Vagina (tissue), 2 donors: ENCODE measurements at places on chromosomes 4 and X. TPM values are rescaled to one million over a fixed set of nuclear protein-coding genes. Genes with fewer than 3 reads are reported as not detected.

DNA sequence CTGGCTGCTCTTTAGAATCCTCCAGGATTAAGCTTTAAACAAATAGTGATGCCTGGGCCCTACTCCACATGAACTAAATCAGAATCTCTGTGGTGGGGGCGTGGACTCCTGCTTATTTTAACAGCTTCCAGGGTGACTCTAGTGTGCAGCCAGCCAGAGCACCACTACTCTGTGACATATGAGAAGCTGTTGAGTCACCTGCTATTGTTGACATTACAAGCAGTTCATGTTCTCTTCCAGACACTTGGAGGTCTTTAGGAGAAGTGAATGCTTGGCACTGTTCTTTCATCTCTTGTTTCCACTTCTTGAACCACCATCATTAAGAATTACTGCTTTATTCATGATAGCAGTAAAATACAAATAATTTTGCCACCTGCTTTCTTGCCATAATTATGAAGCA is 426 bp upstream of the C4orf51 start:
- no peak overlapping the region for H3K4me3 ChIP-seq
- no peak for DNase-seq
- no peaks in the 10 kb centered on the region for H3K27me3 ChIP-seq
- no peak overlapping the region for H3K27ac ChIP-seq
- H3K36me3 ChIP-seq: no peaks in the 10 kb centered on the region

The DAPP1 gene
- total RNA-seq: 22.6 TPM

DNA sequence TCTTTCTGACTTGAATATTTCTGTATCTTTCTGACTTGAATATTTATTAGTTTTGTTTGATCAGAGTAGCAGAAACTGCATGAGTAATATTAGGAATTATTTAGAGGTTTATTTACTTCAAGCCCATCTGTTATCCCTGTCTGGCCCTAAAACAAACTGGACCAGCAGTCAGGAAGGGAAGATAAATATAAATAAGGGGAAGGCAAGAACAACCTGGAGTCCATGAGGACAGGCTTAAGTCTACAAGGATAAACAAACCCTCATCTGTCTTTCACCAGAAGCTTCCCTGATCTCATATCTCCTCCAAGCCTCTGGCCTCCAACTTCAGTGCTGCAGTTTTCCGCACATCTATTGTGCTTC is 524.9 kb downstream of the CENPC start:
- H3K27ac ChIP-seq: no peak overlapping the region
- no peaks in the 10 kb centered on the region for H3K4me1 ChIP-seq
- no peaks in the 10 kb centered on the region for H3K27me3 ChIP-seq
- no peaks in the 10 kb centered on the region for H3K36me3 ChIP-seq
- no peak overlapping the region for H3K4me3 ChIP-seq
- DNase-seq: no peak

DNA sequence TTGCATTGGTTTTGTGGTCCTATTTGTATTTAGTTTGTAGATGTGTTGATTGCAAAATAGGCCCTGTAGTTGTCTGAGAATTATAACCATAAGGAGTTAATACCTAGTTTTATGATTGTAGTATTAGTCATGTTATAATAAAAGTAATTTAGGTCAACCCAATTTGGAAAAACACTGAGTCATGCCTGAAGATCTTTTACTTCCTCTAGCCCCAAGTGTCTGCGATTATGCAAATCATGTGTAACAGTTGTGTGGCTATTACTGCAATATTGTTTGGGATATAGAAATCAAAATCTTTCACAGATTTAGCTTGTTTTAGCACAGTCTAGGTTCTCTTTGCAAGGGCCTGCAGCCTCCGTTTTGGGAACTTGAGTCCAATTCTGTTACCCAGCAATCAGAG is 12.6 kb downstream of the SRD5A3 start:
- H3K4me3 ChIP-seq: no peak overlapping the region
- no peak for DNase-seq
- no peaks in the 10 kb centered on the region for H3K36me3 ChIP-seq
- peaks cover 37% of the 10 kb centered on the region for H3K4me1 ChIP-seq
- peak overlapping the region; percentile 71 for H3K27ac ChIP-seq

GRCh38 chr4:52641854-52642563 is 17.1 kb downstream of the USP46 start:
- H3K27me3 ChIP-seq: no peaks in the 10 kb centered on the region
- DNase-seq: no peak
- H3K4me3 ChIP-seq: no peak overlapping the region
- peaks cover 54% of the 10 kb centered on the region for H3K4me1 ChIP-seq
- peak overlapping the region; percentile 21 for H3K27ac ChIP-seq

DNA sequence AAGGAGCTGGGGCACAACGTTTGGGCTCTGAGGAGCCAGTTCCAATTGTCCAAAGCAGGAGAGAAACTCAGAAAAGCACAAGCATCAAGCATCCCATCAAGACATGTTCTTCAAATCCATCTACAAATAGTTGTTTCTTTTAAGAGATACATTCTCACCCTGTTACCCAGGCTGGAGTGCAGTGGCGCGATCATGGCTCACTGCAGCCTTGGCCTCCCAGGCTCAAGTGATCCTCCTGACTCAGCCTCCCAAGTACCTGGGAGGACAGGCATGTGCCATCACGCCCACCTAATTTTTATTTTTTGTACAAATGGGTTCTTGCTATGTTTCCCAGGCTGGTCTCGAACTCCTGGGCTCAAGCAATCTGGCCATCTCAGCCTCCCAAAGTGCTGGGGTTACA is 18.1 kb downstream of the NELFA start:
- no peak overlapping the region for H3K27ac ChIP-seq
- no peak for DNase-seq
- no peaks in the 10 kb centered on the region for H3K27me3 ChIP-seq
- H3K4me3 ChIP-seq: no peak overlapping the region
